ENCODE measurements at places on chromosomes 6 and 20.

GRCh38 chr6:67630146-67630545 is 1004.9 kb upstream of the ADGRB3 start:
- DNase-seq, result no peak

DNA sequence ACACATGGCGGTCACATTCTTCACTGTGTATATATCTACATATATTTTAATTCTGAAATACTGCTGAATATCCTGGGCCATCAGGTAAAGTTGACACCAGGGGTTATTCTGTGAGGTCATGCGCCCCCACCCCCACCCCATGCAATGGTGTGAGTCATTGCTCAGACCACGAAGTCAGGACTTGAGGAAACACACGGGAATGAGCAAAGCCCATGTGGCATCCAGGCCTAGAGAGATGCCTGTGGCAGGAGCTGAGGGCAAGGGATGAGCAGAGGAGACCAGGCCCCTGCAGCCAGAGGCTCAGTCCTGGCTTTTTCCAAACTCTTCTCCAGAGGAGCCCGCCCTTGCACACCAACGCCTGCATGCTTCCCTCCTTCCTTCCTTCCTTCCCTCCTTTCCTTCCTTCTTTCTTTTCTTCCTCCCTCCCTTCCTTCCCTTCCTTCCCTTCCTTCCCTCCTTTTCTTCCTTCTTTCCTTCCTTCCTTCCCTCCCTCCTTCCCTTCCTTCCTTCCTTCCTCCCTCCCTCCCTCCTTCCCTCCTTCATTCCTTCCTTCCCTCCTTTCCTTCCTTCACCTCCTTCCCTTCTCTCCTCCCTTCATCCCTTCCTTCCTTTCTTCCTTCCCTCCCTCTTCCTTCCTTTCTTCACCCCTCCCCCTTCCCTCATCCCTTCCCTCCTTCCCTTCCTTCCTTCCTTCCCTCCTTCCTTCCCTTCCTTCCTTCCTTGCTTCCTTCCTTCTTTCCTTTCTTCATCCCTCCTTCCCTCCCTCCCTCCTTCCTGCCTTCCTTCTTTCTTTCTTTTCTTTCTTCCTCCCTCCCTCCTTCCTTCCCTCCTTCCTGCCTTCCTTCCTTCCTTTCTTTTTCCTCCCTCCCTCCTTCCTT is 72.0 kb upstream of the INSM1 start:
- no peak for DNase-seq

GRCh38 chr6:87209812-87210211 is 54.4 kb downstream of the ZNF292 start:
- no peak for DNase-seq

- DNase-seq, result no peak
Measured at GRCh38 chr20:46789339-46790028, 80.0 kb downstream of the SLC2A10 start.

DNA sequence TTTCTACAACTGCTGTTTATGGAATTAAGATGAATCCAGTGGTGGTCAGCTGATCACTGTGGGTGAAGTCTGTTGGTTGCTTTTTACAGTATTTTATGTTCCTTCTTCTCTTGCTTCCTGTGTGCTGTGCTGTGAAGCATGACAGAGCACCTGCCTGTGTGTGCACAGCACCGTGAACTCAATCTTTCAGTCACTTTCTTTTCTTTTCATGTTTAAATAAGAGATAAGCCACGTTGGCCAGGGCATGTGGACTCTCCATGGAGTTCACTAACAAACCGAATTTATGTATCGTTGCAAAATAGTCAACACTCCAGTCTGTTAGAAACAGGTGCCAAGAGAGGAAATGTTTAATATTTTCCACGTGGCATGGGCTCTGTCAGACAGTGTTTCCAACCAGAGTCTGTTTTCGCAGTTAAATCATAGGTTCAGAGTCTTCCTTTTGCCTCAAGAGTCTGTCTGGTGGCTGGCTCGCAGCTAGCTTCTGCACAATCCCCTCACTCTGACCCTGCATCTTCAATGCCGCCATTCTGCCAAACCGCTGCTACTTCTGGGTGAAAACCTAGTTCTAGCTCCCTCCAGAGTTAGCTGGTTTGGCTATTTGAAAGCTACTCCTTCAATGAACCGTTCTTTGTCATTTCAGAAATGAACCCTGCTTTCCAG is 73.2 kb downstream of the QRSL1 start:
- no peak for DNase-seq

GRCh38 chr6:111472933-111473435 is 10.0 kb downstream of the REV3L start:
- no peak for DNase-seq

DNA sequence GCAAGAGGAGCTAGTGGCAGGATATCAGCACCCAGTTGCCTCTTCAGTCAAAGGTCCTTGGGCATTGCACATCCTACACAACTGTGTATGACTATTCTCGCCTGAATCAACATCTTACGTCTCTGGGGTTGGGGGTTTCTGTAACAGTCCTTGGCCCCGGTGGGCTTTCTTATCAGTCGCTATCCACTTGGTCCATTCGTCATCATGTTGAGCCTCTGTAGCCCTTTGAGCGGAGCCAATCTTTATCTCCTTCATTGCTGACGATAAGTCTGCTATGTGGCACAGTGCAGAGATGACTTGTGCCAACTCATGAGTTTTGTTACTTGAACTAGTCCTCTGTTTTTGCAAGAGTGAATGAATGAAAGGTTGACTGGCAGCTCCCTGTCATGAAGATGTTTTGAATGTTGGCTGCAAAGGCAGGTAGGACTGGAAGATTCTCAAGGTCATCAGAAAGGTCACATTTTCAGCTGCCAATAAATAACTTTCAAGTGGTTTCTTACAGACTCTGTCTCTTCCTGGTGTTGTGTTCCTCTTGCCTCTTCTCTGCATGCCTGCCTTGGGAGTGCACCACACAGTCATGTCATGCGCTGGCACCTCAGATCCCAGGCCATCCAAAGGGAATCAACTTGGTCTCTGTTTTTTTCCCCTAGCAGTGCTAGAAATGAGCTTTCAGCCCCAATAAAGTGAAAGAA is 238.9 kb downstream of the SLC24A3 start:
- DNase-seq, result no peak

DNA sequence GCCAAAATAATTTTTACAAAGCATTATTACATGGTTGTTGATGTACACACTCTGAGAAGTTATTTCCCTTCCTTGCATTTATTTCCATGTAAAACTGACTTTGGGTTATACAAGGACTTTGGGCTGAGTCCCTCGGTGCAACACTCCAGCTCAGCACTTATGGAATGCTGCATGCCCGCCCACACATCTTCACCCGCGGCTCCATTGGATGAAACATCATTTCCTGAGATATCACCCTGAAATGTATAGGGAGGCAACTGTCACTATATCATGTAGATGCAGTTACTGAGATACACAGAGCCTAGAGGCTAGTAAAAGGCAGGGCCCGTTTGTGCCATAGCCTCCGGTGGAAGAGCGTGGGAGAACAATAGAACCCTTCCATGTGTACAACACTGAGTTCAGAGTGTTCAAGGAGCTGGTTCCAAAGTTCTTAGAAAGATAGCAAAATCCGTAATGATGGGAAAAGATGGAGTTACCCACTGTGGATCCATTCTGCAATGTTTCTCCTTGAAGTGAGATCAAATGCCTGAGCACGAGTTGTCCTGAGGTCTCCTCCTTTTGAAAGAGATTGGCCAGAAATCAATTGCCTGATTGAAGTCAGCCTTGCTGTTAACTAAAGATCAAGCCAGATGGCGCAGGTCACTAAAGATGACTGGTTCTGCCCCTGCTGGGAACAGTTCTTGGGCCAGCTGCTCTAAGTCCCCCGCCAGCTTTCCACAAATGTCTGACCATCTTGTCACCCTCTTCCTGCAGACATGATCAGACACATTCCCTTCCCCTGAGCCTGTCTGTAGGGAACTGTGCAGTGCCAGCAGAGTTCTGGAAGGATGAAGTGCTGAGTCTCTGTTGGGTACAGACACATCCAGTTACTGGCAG is 100.9 kb upstream of the IYD start:
- no peak for DNase-seq

DNA sequence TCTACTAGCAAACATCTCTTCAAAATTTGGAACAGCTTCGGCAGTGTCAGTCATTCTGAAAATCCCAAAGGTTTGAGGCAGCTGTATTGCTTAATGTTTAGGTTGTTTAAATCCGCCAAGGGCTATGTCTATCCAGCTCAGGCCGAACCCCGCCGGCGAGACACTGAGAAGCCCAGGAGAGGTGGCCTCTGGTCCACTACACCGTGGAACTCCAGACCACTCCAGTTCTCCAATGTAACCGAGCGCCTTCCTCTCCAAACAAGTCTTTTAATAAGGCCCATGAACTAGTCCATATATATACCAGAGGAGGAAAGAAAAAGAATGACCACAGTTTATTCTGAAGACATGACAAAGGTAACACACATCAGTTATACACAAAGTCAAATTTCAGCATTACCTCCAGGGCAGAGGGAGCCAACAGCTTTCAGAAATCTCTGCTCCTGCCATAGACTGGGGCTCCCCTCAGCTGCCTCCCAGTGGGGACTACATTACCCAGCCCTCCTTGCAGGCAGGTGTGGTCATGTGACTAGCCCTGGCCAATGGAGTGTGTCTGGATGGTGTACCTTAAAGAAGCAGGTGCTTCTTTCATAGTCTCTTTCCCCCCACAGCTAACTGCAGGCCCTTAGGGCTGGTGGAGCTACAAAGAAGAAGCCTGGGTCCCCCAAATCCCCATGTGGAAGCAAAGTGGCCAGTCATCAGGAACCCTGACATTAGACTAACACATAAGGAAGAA is at the start of gene RAMACL:
TSS of gene RAMACL (minus strand) at position 255 of the 733 bp plus-strand sequence. CDS start at position 54, 201 bp downstream.
- DNase-seq, result no peak

DNA sequence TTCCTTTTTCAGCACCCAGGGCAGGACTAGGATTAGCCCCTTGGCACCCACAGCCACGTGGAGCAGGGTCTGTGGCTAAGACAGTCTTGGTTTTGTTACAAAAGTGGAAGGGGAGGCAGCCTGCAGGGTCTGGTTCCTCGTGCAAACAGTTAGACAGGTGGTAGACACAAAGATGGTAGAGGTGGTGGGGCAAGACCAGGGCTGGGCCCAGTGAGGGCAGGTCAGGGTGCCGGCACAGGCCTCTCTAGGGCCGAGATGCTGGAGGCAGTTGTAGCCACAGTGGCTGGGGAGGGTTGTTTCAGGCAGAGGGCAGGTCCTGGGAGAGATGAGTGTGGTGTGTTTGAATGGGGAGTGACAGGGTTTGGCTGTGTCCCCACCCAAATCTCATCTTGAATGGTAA is 161.6 kb downstream of the SMOC2 start:
- no peak for DNase-seq

DNA sequence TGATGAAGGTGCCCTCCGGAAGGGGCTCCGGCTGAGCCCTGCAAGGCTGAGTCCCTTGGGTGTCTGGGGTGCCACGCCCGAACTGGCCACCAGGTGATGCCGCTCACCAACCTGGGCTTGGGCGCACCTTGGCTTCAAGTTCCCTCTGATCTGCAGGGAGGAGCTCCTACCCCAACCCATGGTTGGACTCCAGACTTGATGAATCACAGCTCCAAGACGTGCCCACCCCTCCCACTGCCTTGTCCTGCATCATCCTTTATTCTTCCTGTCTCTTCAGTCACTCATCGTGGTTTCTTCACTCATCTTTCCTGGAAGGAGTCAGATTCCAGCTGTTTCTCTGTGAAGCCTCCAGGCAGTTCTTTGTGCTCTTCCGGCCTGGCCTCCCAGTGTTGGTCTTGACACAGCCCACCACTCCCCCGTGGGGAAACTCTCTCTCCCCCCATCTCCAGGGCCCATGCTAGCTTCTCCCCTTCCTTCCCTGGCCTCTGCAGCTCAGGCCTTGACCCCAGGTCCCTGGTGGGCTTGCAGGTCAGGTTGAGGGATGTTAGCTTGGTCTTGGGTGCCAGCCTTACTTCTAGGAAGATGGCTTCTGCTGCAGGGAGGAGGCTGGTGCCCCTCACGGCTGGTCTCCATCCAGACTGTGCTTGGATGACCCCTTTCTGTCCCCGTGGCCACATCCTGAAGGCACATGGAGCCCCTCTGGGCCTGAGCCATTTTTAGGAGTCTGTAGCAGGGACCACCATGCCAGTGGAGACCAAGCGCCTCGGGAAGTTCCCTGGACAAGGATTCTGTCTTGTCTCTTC is 2.6 kb upstream of the ZBP1 start:
- DNase-seq, result peak; percentile 60

DNA sequence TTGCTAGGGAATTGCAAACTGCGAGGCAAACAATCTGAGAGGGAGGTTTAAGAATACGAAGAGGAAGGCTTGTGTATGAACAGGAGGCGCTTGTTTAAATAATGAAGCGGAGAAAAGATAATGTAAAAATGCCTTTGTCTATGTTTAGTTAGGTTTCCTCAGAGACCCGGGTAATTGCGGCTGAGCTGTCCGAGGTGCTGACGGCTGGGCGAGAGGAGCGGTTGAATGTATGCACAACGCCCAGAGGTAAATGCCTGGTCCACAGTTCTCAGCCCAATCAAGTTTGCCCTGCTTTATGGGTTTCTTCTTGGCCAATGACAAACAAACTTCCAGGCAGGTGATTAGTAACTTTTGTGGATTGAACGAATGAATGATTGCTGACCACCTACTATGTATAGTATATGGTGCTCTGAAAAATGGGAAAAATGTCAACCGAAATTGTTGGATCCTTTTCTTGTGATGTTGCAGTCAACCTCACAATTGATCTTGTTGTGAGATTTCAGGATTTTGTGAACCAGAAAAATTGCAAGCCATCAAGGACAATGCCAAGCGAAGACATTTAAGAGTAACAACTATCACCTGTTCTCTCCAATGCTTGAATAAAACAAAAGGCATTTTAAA is 38.3 kb upstream of the SLC32A1 start:
- no peak for DNase-seq

DNA sequence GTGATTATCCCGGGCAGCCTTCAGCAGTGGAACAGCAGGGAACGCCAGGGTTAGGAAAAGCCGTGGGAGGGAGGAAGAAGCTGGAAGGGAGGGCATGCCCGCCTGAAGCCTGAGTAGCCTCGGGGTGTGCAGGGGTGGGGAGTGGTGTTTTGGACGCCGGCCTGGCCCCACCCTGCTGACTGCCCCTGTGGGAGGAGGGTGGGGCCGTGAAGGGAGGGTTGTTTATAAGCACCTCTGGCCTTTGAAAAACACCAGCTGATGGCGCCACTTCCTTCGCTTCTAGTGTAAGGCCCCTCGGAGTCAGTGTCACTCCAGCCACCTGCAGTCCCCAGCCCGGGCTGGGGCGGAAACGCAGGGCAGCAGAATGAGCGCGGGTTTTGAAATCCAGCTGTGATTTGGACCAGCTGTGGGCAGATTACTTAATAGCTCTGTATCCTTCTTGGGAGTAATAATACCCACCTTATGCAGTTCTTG is 52.8 kb upstream of the BMP6 start:
- DNase-seq, result no peak

DNA sequence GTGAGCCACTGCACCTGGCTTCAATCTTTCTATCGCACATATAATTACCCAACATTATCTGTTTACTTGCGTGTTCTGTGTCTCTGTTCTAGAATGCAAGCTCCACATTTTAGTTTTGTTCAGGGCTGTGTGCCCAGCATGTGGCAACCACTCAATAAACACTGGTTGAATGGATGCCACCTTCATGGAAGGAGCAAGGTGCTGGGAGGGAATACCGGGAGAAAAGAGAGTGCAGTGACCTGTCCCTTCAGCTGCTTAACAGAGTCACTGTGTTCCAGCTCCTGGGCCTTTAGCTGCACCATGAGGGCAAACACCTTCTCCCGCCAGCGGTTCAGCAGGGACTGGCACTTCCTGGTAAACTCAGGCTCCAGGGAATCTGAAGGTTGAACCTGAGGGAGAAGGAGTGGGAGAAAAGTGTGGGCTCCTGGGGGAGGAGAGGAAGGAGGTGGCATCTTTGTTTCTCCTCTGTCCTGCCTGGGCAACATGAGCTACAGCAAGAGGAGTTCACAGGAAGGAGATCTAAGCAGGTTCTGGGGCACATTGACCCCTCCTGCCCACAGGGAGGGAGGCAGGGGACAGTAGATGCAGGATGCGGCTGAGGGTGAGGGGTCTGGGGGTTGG is 7.7 kb downstream of the CCHCR1 start:
- DNase-seq, result no peak

GRCh38 chr20:39800111-39800510 is 838.0 kb downstream of the DHX35 start:
- no peak for DNase-seq
